ENCODE measurements at places on chromosomes 7 and 10.

DNA sequence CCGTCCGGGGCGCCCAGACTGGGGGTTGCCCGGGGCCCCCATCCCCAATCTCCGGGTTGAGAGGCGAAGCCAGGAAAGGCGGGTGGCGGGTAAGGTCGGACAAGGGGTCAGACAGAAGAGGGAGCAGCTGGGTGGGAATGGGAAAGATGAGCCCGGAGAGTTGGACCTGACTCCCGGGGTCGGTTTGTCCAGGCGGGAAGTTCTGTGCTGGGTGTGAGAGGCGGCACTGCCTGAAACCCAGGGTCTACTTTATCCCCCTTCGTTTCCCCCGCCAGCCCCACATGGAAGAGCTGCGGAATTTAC, 675 bp downstream of the SLC4A2 start:
- DNase-seq: no peak

GRCh38 chr7:10662982-10663884, 310.4 kb upstream of the PHF14 start:
- no peak for DNase-seq

DNA sequence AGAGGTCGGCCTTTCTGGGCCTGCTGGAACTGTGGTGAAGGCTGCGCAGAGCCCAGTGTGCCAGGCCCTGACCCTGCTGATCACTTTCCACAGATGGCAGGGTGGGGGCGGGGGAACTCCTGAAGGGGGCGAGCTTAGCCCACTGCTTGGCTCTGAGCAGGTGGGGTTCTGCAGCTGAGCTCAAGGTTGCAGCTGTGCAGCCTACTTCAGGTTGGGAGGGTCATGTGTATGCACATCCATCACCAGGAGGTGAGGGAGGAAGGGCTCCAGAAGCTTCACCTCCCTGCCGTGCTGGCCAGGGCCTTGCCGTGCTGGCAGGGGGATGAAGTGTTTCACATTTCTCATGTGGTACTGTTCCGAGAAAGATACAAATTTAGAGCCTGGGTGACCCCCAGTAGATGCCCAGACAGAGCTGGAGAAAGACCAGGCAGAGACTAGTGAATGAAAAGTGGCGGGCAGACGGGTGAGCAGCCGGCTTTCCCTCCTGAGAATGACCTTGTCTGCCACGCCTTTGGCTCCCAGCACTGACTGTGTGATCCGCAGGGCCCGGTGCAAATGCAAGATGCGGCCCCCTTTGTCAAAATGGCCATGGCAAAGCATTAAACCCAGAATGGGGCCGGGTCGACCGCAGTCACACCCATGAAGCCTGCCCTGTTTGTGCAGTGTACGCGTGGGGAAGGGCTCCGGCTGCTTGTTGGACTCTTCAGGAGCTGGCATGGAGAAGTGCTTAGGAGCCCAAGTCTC, 25.2 kb downstream of the FAM241B start:
- DNase-seq: no peak

DNA sequence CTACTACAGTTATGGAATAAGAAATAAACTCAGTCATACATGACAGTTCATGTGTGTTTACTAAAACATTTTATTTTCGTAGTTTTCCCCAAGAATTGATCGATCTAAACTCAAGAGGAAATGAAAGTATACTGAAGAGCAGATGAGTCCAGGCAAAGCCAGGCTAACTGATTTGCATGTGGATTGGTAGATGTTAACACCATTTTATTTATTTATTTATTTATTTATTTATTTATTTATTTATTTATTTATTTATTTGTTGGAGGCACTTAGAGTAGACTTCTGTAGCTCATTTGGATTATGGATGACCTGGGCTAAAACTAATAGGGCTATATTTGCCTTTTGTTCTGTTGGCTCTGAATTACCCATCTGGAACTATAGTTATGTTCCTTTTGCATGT, 68.5 kb upstream of the DKK1 start:
- DNase-seq: no peak

GRCh38 chr10:29280488-29280840, 8.4 kb upstream of the LYZL1 start:
- DNase-seq: no peak

GRCh38 chr10:26479766-26480492, 41.8 kb downstream of the APBB1IP start:
- no peak for DNase-seq

- no peak for DNase-seq
Observed at GRCh38 chr7:124728610-124729009, 37.0 kb downstream of the GPR37 start.

DNA sequence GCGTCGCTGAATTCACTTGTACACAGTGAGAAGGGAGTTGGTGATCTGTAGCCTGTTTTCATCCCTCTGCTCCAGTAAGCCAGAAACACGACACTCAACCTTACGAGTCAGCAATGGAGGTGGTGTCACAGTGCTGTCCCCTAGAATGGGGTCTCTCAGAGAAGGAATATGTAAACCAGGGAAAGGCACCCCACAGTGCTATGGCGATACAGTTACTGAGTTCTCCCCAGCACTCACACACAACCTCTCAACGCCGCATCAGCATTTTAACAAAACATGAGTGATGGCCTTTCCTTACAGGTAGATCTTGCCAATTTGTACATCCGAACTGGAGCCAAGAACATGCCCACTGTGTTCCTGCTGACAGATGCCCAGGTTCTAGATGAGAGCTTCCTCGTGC, 196.3 kb downstream of the CDCA7L start:
- no peak for DNase-seq

GRCh38 chr7:300546-301290, 10.7 kb downstream of the FOXL3 start:
- DNase-seq: no peak

DNA sequence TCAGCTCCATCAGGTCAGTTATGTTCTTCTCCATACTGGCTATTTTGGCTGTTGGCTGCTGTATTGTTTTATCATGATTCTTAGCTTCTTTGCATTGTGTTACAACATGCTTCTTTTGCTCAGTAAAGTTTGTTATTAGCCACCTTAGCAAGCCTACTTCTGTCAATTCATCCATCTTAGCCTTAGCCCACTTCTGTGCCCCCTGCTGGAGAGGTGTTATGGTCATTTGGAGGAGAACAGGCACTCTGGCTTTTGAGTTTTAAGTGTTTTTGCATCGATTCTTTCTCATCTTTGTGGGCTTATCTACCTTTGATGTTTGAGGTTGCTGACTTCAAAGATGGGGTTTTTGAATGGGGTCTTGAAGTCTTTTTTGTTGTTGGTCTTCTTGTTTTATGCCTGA, 204.6 kb upstream of the FOXP2 start:
- no peak for DNase-seq

DNA sequence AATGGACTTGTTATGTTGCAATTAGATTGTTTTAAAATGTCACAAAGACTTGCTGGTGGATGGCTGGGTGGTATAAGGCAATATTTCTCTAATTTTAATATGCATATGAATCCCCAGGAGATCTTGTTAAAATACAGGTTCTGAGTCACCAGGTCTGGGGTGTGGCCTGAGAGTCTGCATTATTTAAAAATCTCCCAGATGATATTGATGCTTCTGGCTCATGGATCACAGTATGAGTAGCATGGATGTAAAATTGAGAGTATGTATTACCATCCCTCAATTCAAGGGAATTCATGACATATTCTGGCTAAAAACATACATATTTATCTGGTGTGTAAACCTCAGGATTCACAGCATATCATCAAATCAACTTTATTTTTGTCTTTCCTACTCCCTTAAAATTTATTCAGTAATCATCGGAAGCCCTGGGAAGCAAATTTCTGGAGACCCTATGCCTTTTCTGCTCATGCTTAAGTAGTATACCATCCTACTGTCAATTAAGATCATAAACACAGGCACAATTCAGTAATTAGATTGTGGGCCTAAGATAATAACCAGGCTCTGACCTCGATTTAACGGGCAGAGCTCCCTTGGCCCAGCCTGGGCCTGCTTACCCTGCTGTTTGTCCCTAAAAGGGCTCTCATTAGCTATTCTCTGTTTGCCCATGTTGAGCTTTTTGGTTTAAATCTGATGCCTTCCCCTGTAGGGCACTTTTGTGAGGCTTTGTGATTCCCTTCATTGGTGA, 29.6 kb upstream of the ICA1 start:
- DNase-seq: no peak

GRCh38 chr10:90462749-90463470, 394.9 kb downstream of the HTR7 start:
- no peak for DNase-seq

GRCh38 chr7:33425395-33425794, 296.0 kb downstream of the BBS9 start:
- DNase-seq: no peak

- DNase-seq: no peak
Observed at GRCh38 chr7:96417784-96418183, 95.9 kb upstream of the SLC25A13 start.

- DNase-seq: no peak
Observed at GRCh38 chr7:128903621-128904361, 6.7 kb downstream of the KCP start.

Data from effector memory CD4-positive, alpha-beta T cell (primary cell).